Right ventricle myocardium superior (tissue), 1 donor: ENCODE measurements at places on chromosomes 1 and 21. TPM values are rescaled to one million over a fixed set of nuclear protein-coding genes. Genes with fewer than 3 reads are reported as not detected.

- peak; percentile 76 for DNase-seq
These were observed 479.8 kb upstream of the VAMP3 start for GRCh38 chr1:7290971-7291970.

DNA sequence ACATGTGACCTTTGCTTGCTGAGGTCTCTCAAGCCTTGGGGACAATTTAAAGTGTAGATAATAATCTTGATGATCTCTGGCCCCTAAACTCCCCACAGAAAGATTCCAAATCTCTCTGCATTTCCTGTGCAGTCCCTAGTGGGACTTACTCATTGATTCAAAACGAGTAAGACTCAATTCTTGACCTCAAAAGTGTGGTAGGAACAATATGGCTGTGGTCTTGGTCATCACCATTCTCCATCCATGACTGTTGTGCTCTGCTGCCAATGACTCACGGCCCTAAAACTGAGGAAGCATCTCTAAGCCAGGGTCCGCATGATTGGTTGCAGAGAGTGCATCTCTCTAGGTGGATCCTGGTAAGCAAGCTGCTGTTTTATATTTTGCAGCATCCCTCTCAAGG is 268.0 kb downstream of the PTGER3 start:
- DNase-seq = no peak

DNA sequence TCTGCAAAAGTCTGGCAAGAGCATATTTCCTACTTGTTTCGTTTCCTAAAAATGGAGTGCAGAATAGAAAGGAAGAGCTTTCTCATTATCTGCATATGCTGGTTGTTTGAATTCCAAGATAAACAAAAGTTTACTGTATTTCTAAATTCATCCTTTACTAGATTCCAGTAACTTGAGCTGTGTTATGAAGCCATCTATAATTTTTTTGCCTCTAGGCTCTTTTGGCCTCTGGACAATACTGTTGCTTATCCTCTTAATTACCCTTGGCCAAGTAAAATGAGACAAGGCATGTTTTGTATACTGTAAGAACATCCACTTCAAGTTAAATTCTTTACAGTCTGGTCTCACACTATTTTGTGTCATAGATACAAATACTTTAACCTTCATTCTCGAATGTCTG is 45.6 kb upstream of the HFM1 start:
- no peak for DNase-seq

DNA sequence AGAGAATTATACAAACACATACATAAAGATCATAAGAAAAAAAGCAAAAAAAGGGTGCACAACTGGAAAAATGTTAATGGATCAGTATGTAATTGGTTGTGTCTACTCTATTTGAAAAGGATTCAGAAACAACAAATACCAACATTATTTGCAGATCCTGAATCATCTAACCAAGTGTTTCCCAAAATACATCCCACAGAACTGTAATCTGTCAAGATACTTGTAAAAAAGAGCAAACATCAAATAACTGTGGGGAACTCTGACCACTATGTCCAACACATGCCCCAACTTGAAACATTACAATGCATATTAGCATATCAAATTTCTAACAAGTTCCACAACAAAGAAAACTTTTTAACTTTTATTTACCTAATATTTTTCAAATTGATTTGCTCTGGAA is 22.6 kb downstream of the ANKRD13C start:
- DNase-seq = no peak

DNA sequence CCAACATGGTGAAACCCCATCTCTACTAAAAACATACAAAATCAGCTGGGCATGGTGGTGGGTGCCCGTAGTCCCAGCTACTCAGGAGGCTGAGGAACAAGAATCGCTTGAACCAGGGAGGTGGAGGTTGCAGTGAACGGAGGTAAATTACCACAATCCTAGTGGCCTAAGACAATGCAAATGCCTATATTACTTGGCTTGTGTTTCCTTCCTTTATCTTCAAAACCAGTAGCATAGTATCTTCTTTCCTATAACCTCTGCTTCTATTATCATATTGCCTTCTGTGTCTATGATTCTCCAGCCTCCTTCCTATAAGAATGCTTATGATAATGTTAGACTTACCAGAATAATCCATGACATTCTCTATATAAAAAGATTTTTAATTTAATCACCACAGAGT is 156.2 kb upstream of the RGS18 start:
- DNase-seq = no peak

CPLANE2 gene
- 10.1 TPM for total RNA-seq

ICOSLG gene
- 4.3 TPM for total RNA-seq

CRB1 gene
- total RNA-seq = 0.08 TPM

GLIS1 gene
- total RNA-seq = 0.08 TPM

LEPR gene
- total RNA-seq = 4.3 TPM
